ENCODE measurements at places on chromosomes 16 and 17. TPM values are rescaled to one million over a fixed set of nuclear protein-coding genes. Genes with fewer than 3 reads are reported as not detected.

Gene ASGR1
- 32.6 TPM for total RNA-seq

Gene CFAP52
- total RNA-seq = 0.51 TPM

Gene AIPL1
- not detected for total RNA-seq

Gene SLC38A8
- total RNA-seq = not detected

Gene IRX3
- 16.4 TPM for total RNA-seq

Gene SPATA22
- not detected for total RNA-seq

GRCh38 chr17:75194879-75195278 is 10.6 kb upstream of the NUP85 start:
- H3K4me3 ChIP-seq = no peak overlapping the region
- H3K27me3 ChIP-seq = no peaks in the 10 kb centered on the region
- H3K27ac ChIP-seq = no peak overlapping the region
- H3K36me3 ChIP-seq = no peaks in the 10 kb centered on the region

DNA sequence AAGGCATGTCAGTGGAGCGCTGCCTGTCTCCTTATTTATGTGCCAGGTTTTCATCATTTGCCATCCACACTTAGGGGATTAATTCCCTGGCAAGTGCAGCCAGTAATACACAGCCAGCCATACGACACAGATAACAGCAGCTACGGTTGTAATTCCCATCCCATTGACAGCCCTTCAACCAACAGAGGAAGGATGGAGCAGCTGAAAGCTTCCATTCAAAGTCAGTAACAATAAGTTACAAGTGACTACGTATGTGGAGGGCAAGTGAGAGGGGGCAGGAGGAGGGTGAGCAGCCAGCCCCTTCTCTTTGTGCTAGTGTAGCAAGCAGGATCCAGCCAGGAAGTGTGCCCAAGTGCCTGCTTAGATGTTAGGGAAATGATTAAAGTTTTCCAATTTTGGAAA is 53.8 kb upstream of the LYRM9 start:
- no peak overlapping the region for H3K4me3 ChIP-seq
- H3K36me3 ChIP-seq = no peaks in the 10 kb centered on the region
- no peak for DNase-seq
- no peak overlapping the region for H3K27ac ChIP-seq

DNA sequence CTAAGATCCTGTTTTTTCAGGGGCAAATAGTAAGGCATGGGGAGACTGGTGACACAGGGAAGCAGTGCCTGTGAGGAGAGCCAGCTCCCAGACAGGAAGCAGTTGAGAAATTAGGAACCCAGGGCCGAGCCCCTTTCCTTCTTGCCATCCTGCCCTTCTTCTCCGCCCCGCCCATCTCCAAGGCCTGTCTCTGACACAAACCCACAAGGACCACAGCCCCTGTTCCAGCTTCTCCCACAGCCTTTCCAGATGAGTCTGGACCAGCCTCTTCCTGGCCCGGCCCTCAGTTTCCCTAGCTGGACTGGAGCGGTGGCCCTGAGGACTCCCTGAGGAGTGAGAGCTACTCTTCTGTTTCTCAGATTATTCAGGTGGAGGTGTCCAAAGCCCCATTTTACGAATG is 9.9 kb downstream of the CCDC102A start:
- DNase-seq = no peak
- H3K36me3 ChIP-seq = no peaks in the 10 kb centered on the region
- H3K27ac ChIP-seq = no peak overlapping the region
- no peaks in the 10 kb centered on the region for H3K4me1 ChIP-seq
- H3K27me3 ChIP-seq = peaks cover 18% of the 10 kb centered on the region

- peak overlapping the region; percentile 9 for H3K27ac ChIP-seq
- no peak overlapping the region for H3K4me3 ChIP-seq
- no peak for DNase-seq
- H3K27me3 ChIP-seq = no peaks in the 10 kb centered on the region
- H3K4me1 ChIP-seq = peaks cover 4% of the 10 kb centered on the region
Measured at GRCh38 chr17:75688209-75688825, 21.2 kb downstream of the SAP30BP start.

DNA sequence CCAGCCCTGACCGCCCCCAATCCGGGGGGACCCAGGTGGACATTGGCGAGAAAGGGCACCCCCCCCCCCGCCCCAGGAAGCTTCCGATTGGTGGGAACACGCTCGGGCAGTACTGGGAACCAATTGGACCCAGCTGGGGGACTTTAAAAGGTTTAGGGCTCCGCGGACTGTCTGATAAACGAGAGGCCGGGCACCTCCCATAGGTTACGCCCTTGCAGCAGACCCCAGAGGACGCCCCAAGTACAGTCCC is 245 bp downstream of the TMEM256 start:
- H3K27me3 ChIP-seq = no peaks in the 10 kb centered on the region
- H3K36me3 ChIP-seq = peaks cover 7% of the 10 kb centered on the region
- no peak for DNase-seq
- peak overlapping the region; percentile 77 for H3K27ac ChIP-seq

- H3K4me3 ChIP-seq = no peak overlapping the region
- no peaks in the 10 kb centered on the region for H3K4me1 ChIP-seq
Measured at GRCh38 chr17:17902376-17902775, 65.6 kb upstream of the SREBF1 start.
